NCI-H1694 (cell line): ENCODE measurements at places on chromosomes 7 and 10.

GRCh38 chr10:98396096-98397063 lies 18.6 kb downstream of the PYROXD2 start:
- DNase-seq, result no peak

DNA sequence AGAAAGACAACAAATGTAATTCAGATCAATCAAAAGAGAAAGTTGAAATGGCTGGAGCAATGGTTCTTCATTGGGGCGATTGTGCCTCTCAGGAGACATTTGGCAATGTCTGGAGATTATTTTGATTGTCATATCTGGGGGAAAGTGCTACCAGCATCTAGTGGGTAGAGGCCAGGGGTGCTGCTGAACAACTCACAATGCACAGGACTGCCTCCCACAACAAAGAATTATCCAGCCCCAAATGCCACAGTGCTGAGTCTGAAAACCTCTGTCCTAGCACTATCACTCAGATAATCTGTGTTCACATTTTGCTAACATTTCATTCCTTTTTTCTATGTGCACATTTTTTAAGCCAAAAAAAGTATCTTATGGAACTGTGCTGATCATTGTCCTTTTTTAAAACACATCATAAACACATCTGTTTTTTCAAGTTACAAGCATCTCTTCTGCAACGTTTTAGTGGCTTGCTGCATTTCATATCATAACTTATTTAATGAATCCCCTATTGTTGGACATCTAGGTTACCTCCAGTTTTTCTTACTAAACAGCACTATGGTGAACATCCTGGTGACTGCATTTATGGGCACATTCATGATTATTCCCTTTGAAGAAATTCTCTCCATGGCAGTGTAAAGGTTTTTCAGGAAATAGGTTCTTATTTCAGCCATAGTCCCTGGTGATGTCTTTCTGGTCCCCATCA lies 114.2 kb downstream of the C10orf105 start:
- DNase-seq, result no peak

- DNase-seq, result no peak
Observed at GRCh38 chr7:16586081-16586874, 59.3 kb downstream of the ANKMY2 start.

- no peak for DNase-seq
Observed at GRCh38 chr10:115125505-115125904, 32.3 kb downstream of the ATRNL1 start.

GRCh38 chr7:115127399-115128021 lies 205.6 kb downstream of the MDFIC start:
- no peak for DNase-seq

- DNase-seq, result peak; percentile 30
Observed at GRCh38 chr7:23106057-23106822, 655 bp downstream of the KLHL7 start.

GRCh38 chr10:102597131-102597991 lies 46.9 kb upstream of the TRIM8 start:
- no peak for DNase-seq

GRCh38 chr7:106290319-106290718 lies 5.5 kb upstream of the NAMPT start:
- no peak for DNase-seq
